Activated effector memory CD4-positive, alpha-beta T cell treated with anti-CD3 and anti-CD28 coated beads, Interleukin-2, amount 50 U/mL, for 16 hours (primary cell): ENCODE measurements at places on chromosomes 12 and 14.

GRCh38 chr12:124391340-124392261, 96.7 kb downstream of the RFLNA start:
- DNase-seq, result peak; percentile 74

- no peak for DNase-seq
These were observed 10.9 kb downstream of the NOC4L start for GRCh38 chr12:132154941-132155770.

- DNase-seq, result no peak
These were observed 52.4 kb downstream of the NTN4 start for GRCh38 chr12:95738024-95738611.

DNA sequence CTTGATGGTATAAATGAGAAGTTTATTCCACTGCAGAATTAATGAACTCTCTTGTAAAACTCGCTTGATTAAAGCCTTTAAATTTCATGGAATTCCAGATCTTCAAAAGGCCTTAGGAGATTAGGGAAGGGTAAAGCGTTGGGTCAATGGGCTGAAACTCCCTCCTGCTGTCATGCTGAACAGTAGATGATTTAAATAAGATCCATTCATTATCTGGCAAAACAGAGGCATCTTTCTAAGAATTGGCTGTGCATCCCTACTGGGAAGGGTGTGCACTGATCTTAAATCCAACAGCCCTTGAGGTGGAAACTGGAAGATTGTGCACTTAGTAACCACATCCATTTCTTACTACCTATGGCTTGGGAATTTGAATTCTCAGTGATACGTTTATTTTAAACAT, 56.0 kb downstream of the PLCZ1 start:
- no peak for DNase-seq

GRCh38 chr14:40346275-40346674, 914.0 kb upstream of the FBXO33 start:
- DNase-seq, result no peak

DNA sequence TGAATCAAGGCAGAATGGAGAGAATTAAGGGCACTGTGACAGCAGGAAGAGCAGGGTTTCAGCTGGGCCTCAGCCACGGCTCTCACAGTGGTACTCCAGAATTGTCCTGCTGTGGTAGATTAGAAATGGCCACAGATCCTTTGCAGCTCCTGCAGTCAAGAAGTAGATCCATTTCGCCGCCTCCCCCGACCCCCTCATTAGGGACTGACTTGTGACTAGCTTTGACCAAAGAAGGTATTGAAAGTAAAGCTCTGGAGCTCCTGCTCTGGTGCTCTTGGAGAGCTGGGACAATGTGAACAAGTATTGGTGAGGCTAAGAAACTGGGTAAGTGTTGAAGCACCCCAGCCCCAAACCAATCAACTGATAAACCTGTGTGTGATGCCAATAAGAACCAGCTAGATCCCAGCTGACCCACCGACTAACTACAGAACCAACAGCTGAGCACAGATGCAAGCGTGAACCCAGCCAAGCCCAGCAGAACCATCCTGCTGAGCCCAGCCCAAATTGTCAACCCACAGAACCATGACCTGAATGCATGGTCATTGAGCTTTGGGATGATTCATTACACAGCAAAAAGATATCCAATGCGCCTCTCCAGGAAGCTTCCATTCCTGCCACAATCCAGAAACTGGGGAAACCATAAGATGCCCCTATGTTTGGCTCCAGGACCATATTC, 50.7 kb downstream of the JAG2 start:
- DNase-seq, result no peak

GRCh38 chr12:68638171-68638570, 27.5 kb downstream of the RAP1B start:
- DNase-seq, result no peak

GRCh38 chr14:103334644-103335622, 896 bp downstream of the EIF5 start:
- peak; percentile 94 for DNase-seq

- no peak for DNase-seq
These were observed 23.6 kb upstream of the AMN1 start for GRCh38 chr12:31752450-31752849.

DNA sequence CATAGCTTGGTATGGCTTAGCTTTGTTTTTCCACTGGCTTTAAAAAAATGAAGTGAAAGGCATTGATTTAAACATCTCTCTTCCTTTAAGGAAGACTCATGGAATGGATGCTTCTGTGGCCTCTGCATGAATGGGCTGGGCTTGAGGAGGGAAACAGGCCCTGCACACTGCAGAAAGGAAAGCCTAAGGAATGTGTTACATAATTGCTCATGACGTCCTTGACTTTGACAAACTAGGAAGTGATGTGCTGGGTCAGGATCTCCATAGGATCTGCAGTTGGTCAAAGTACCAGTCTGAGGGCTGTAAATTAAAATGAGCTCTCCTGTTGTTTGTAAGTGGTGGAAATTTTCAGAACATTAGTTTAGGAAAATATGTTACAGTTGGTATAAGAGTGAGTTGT, 12.7 kb downstream of the SAMD4A start:
- no peak for DNase-seq

- no peak for DNase-seq
These were observed 121.7 kb downstream of the RALGAPA1 start for GRCh38 chr14:35687335-35687939.

- no peak for DNase-seq
These were observed 20.7 kb downstream of the PLEK2 start for GRCh38 chr14:67391268-67391667.

DNA sequence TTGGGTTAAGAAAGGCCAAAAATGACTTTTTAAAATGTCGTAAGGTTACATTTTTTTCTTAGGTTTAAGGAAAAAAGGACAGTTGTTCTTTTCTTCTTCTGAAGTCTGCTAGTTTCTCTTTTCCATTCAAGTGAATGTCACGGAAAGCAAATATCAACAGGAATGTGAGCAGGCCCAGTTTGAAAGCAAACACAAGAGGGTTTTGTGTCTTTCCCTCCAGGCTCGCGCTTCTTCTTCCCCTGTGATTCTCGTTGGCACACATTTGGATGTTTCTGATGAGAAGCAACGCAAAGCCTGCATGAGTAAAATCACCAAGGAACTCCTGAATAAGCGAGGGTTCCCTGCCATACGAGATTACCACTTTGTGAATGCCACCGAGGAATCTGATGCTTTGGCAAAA, 85.4 kb downstream of the LRRK2 start:
- no peak for DNase-seq

- no peak for DNase-seq
These were observed 102.1 kb downstream of the ARID2 start for GRCh38 chr12:45831590-45831989.

DNA sequence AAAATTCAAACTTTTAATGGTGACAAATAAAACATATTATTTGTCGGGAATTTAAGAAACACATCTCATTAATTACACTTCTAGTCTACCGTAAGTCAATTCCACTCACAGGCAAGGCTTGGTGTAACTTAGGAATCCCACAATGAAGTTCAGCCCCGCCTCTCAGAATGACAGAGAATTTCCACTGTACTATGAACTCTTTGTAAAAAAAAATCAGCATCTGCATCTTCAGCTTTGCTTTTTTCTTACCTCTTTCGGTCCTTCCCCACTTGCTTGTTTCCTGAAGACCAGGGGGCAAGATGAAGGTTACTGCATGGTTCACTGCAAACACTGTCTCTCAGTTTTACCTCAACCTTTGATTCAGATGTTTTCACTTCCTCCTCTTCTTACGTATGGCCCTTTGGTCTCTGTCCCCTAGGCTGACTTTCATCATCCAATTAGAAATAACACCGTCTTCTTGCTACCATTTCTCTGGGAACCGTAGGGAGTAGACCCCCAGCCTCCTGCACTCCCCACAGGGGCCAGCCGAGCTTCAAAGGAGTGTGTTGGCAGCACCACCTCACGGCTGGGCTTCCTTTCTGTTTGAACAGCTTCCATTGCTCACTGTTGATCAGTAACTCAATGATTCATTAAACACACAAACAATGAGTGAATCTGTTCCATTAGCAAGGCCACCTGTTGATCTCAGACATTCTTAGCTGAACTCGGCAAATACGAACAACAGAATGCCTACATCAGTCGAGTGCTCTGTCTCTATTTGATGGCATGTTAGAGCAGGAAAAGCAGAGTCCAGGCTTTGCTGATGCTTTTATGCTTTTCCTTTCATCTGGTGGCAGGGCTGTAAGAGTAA, 343.0 kb downstream of the BMP4 start:
- no peak for DNase-seq

DNA sequence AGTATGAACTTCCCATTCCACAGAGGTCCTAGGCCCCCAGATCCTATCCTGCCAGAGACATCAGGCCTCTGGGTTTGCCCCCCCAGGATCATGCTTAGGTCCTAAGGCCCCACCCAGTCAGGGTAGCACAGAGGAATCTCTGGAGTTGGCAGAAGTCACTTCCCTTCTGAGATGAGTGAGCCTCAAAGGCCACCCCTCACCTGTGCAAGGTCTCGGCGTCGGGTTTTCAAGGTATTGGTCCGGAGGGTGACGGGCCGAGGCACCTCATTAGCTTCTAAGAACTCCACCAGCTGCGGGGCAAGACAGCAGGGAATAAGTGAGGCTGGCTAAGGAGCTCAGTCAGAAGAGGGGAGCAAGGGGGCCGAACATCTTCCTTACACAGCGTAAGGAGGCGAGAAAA, 5.2 kb downstream of the NOP2 start:
- no peak for DNase-seq

DNA sequence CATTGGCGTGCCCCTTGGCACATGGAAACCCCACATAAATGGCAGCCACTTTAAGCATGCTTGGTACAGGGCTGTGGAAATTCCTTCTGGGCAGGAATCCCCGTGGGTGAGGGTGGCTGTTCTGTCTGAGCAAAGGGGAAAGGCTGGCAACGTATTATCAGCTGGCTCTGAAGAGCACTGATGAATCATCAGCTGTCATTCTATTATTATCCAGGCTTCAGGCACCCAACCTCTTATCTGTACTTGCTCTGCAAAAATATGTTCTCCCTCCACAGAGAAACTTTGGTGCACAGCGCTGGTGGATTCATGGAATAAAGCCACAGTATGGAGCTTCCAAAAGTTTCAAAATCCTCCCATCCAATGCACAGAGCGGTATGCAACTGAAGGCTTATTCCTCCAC, 167.1 kb downstream of the TBX5 start:
- no peak for DNase-seq

GRCh38 chr14:94337274-94337673, 14.1 kb upstream of the SERPINA6 start:
- no peak for DNase-seq

GRCh38 chr12:128286970-128287369, 20.0 kb downstream of the TMEM132C start:
- DNase-seq, result no peak

- DNase-seq, result no peak
These were observed 151.3 kb downstream of the RAD51B start for GRCh38 chr14:67970923-67971322.

- no peak for DNase-seq
These were observed 10.0 kb upstream of the KRT86 start for GRCh38 chr12:52264435-52264825.

DNA sequence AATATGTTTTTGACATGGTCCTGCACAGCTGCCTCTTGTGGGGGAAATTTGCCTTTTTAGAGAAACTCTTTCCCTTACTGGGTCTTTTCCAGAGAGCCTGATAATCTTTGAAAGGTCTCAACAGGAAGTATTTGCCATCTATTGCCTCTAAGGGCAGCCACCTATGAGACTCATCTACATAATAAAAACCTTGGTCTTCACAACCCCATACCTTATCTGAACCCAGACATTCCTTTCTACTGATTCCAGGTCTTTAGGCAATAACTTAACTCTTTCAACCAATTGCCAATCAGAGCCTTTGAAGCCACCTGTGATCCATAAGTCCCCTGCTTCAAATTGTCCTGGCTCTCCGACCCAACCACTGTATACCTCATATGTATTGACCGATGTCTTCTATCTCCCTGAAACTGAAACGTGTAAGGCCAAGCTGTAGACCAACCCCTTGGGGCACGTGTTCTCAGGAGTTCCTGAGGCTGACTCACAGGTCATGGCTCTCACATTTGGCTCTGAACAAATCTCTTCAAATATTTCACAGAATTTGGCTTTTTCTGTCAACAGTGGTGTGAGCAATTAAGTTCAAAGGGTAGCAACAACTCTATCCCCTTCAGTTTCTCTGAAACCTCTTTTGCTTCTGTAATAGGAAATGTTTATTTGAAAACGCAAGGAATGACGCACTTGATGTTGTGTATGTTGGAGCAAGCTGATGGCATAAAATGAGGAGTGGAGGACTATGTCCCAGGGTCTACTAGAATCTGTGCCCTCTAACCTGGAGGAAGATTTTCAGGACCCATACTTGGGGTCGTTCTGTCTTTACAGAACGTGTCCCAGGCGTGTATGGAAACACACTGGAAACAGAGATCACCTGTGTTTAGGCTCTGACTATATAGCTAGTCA, 49.2 kb upstream of the EIF5 start:
- no peak for DNase-seq

DNA sequence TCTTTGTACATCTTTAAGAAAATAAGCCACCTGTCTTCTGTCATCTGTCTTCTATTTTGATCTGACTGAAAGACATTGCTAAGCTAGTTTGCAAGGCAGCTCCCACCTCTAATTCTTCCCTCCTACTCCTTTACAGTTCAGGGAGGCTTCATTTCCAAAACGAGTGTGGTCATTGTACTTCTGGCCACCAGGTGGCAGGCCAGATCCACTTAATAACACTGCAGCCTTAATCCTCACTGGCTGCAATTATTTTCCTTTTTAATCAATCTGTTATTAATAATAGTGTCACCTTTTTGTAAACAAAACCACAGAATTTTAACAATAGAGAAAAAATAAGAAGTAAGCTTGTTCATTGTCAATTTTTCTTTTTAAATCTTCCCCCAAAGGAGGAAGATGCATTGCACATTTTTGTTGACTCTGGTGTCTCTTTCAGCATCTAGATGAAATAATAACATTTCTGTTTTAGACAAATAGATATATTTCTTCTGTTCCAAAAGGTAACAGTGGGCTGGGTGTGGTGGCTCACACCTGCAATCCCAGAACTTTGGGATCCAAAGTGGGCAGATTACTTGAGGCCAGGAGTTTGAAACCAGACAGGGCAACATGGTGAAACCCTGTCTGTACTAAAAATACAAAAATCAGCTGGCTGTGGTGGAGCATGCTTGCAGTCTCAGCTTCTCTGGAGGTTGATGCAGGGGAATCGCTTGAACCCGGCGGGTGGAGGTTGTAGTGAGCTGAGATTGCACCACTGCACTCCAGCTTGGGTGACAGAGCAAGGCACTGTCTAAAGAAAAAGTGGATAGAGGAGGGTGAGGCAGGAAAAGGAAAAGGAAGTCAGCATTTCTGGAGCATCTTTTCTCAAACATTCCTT, 23.3 kb downstream of the GABARAPL1 start:
- peak; percentile 78 for DNase-seq
